ENCODE measurements at places on chromosomes 11 and 22. TPM values are rescaled to one million over a fixed set of nuclear protein-coding genes. Genes with fewer than 3 reads are reported as not detected.

AQP11 gene
- total RNA-seq, result 2.0 TPM

MYOD1 gene
- total RNA-seq, result not detected

SSTR3 gene
- total RNA-seq, result not detected

RIMBP3C gene
- total RNA-seq, result 0.24 TPM

B3GAT1 gene
- total RNA-seq, result 0.03 TPM

PLEKHB1 gene
- 0.42 TPM for total RNA-seq

DEUP1 gene
- not detected for total RNA-seq

CTSW gene
- 0.10 TPM for total RNA-seq

POU2AF1 gene
- not detected for total RNA-seq

ZBTB3 gene
- 1.2 TPM for total RNA-seq

LSP1 gene
- 3.2 TPM for total RNA-seq

FAM180B gene
- not detected for total RNA-seq

MAP6 gene
- 1.8 TPM for total RNA-seq

TRIM49B gene
- total RNA-seq, result not detected

GPHA2 gene
- total RNA-seq, result not detected

OR2AT4 gene
- total RNA-seq, result not detected

EXT2 gene
- total RNA-seq, result 58.6 TPM
